ENCODE measurements at places on chromosomes 16 and 17.
A peak's percentile ranks its signal among the peaks of the same experiment; 100 is the strongest.

DNA sequence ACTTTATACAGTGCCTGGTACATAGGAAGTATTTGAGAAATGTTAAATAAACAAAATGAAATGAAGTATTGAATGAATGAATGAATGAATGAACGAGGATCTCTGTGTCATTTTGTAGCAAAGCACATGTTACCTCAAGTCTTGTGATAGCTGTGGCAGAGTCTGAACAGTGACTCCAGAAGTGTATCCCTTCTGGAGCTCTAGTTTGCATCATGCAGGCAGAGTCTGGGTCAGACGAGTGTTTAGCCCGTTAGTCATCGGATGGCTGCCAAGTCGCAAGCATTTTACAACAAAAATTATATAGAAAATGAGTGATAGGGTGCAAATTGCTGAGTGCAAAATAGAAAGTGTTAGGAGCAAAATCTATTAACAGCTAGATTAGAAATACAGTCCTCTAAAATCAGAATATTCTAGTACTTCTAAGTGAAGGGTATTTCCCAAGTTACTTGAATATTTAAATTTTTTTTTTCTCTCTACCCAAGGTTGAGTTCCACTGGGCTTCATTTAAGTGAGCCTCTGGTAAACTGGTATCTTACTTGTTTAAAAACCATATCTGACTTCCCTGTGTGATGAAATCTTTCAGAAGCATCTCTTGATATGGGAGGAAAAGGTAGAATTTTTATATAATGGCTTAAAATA, 113.3 kb downstream of the FTO start:
- no peak for DNase-seq

DNA sequence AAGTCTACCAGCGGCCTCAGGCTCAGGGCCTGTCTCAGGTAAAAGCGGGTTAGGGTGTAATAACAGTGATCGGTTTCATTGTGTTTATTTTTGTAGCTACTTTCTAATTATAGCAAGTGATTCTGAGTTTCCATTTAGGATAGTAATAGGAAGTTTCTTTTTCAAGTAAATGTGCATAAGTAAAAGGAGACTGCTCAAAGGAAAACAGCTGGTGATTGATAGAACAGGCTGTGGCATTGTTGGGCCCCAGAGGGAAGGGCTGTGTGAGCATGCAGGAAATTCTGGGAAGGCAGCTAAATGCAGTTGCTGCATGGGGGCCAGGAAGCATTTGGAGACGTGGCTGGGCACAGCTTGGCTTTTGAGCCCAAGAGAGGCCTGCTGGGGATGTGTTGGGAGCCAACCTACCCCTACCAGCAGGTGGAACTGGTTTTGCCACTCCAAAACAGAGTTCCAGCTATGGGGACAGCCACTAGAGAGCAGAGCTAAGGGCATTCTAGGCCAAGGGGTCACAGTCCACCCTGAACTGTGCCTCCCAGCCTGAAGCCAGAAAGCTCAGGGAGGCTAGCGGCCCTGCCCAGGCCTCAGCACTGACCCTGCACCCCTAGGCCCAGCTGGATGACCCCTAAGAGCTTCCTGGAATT, 12.6 kb downstream of the SNX20 start:
- no peak for DNase-seq

GRCh38 chr17:10556301-10557005, 7.0 kb upstream of the MYH2 start:
- no peak for DNase-seq

- DNase-seq, result peak; percentile 53
These were observed 22.0 kb upstream of the GOT2 start for GRCh38 chr16:58755989-58756649.

DNA sequence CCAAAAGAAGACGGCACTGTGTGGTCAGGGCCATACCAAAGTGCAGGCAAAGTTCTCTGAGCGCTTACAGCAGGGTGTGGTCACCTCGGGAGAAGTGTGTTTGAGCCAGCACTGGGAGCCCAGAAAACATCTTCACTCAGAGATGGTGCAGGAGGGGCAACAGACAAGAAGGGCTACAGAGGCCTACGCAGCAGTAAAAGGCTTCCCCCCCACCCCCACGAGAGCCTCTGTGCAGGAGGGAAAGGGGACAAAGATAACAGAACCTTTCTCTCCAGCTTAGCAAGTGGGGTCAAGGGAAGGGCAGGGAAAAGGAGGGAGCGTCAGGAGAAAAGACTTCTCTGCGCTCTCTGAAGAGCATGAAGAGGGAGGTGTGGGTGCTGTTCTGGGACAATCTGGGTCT, 2.8 kb downstream of the VAT1 start:
- DNase-seq, result no peak

DNA sequence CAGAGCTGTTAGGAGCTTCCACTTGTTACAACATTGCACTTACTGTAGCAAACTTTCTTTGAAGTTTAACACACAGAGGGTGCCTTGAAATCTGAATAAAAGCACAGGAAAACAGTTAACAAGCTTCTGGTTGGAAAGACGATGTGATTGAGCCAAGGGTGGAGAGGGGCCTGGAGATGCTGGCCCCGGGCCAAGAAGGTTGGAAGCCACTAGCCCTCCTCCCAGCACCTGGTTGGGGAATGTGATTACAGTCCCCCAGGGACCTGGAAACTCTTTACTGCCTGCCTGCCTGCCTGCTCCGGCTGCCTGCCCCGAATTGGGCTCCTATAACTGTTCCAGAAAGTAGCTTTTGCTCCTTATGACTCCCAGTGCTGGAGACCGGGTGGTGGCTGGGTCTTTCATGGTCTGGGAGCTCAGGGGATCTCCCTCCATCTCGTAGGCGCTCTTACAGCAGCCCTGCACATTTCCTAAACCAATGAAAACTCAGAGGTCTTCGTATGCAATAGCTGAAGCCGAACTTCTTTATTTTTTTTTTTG, 48.0 kb upstream of the ZFHX3 start:
- DNase-seq, result no peak

DNA sequence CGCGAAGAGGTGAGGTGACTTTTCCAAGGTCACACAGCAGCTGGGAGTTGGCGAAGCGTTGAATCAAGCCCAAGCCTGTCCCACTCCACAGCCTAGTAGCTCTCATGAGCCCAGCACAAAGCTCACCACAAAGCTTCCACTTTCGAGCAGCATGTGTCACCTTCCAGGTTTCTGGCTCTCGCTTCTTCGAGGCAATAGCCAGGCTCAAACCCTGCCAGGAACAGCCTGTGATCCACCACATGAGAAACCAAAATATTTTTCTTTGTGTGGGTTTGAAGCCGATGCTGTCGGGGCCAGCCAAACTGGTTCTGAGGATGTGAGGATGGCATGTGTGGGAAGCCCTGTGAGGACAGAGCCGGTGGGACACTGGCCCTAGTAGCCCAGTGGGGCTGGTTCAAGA, 68.1 kb downstream of the COG7 start:
- DNase-seq, result no peak

- DNase-seq, result no peak
These were observed 48.8 kb downstream of the PIMREG start for GRCh38 chr17:6492892-6493674.

GRCh38 chr16:61105544-61105943, 930.7 kb downstream of the CDH8 start:
- no peak for DNase-seq

GRCh38 chr17:72030067-72030899, 90.5 kb upstream of the SOX9 start:
- no peak for DNase-seq

GRCh38 chr16:90018297-90018651, 982 bp downstream of the DBNDD1 start:
- no peak for DNase-seq

DNA sequence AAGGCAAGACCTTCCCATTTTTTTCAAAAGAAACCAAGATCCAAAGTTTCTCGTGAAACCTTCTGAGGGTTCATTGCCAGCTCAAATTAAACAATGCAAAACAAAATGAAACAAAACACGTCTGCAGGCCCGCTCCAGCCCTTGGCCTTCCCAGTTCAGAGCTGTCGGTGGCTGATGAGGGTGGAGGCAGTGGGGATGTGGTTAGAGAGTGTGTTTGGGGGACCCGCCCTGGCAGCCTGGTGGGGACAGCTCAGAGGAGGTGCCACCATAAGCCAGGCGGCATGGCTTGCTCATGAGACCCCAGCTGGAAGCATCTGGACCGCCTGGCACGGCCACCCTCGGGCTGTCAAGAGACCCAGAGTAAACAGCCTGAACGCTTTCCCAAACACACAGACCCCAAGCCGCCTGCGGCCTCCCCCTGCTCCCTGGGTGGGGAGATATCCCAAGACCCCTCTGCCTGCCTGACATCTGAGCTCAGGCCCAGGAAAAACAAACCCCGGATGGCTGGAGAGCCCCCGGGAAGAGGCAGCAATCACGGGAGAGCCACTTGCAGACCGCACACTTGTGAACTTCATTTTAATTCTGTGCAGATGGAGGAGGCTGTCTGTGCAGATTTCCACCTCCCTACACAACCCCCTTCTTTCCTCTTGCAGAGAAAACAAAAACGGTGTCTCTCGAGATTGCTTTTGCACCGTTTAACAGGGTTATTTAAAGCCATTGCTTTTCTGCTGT, 35.4 kb upstream of the LITAF start:
- DNase-seq, result no peak

DNA sequence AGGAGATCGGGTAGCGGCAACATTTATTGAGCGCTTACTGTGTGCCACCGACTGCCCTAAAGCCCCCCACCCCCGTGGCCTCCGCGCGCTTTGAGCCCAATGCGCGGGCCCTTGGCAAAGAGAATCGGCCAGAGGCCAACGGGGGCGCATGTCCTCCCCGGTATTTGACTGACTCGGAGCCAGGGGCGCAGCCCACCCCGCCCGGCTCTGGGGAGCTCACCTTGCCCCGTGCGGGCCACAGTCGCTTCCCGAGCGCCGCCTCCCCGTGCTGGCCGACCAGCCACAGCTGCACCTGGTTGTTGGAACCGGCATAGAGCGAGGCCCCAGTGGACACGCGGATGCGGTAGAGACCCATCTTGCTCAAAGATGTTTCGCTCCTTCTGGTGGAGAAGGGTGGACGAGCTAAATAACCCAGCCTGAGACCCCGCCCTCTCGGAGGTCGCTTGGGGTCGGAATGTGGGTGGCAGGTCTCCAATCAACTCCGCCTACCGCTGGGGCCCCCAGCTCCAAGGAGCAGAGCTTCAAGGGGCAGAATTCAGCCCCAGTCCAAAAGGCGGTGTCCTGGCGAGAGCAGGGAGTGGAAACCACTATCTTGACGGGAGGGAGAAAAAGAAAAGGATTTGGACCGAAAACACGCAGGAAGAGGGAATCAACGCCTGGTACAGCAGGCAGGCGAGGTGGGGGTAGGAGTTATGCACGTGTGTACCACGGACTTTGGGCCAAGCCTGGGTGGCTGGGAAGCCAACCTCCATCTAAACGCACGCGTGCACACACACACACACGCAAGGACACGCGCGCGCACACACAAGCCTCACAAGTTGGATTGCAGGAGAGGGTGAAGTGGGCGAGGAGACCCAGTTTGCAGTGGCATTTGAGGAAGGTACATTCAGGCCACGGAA, at the start of gene ALOX15:
Gene ALOX15 (minus strand): TSS at position 382 of the 899 bp plus-strand sequence. CDS start 27 bp downstream, at position 355.
- no peak for DNase-seq

DNA sequence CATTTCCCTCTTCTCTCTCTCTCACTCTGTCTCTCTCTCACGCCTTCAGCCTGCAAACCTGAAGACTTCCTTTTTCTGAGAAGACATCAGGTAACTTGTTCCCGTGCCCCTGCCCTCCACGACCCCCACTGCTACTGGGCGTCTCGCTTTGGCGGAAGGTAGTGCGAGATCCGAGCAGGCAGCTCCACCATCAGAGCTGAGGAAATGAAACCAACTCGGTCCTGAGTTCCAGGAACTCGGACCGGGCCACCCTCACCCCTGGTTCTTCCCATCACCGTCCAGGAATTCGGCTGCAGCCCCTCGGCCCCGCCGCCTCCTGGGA, 585 bp downstream of the MLKL start:
- peak; percentile 23 for DNase-seq

GRCh38 chr16:50731989-50732832, 9.7 kb upstream of the CYLD start:
- DNase-seq, result no peak

Data from memory B cell (primary cell).